Right atrium auricular region (tissue), 2 donors: ENCODE measurements at places on chromosomes 1 and 21.

GRCh38 chr1:205947024-205947423, 3.8 kb upstream of the SLC26A9 start:
- no peak for DNase-seq

DNA sequence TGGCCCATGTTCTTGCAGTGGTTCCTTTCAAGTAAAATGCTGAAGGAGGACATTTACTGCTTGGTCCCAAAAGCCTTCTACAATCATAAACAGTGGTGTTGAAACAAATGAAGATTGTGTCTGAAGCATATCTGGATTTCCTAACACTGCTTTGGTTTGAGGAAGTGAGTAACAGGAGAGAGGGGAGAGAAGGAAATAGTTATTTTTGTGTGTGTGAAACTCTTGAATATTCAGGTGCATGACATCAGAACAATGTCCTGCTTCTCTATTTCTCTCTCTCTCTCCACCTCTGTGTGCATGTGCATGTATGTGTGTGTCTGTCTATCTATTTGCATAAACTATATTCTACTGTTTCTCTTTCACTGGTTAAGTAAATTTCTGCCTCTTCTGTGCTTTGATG, 61.4 kb upstream of the TNFSF18 start:
- no peak for DNase-seq

GRCh38 chr21:43893536-43894205, 28.6 kb downstream of the AGPAT3 start:
- no peak for DNase-seq

GRCh38 chr1:47390843-47391242, 25.2 kb upstream of the FOXE3 start:
- DNase-seq, result no peak

DNA sequence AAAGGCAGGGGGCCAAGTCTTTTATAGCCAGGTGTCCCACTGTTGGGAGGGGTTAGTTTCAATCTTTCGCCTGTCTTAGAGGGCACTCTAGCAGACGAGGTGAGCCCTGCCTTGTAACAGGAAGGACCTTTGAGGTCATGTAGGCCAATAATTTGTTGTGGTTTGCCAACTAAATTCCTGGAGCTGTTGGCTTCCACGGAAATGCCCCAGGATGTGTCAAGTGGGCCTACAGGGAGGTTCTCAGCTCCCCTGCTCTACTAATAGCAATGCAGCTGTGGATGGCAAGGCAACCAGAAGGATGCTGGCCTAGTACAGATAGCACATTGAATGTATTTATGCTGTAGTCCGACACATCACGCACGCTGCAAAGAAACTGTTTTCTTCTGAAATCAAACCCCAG, 22.3 kb upstream of the CASQ2 start:
- no peak for DNase-seq

GRCh38 chr1:84686223-84686622, 4.0 kb downstream of the SSX2IP start:
- no peak for DNase-seq

DNA sequence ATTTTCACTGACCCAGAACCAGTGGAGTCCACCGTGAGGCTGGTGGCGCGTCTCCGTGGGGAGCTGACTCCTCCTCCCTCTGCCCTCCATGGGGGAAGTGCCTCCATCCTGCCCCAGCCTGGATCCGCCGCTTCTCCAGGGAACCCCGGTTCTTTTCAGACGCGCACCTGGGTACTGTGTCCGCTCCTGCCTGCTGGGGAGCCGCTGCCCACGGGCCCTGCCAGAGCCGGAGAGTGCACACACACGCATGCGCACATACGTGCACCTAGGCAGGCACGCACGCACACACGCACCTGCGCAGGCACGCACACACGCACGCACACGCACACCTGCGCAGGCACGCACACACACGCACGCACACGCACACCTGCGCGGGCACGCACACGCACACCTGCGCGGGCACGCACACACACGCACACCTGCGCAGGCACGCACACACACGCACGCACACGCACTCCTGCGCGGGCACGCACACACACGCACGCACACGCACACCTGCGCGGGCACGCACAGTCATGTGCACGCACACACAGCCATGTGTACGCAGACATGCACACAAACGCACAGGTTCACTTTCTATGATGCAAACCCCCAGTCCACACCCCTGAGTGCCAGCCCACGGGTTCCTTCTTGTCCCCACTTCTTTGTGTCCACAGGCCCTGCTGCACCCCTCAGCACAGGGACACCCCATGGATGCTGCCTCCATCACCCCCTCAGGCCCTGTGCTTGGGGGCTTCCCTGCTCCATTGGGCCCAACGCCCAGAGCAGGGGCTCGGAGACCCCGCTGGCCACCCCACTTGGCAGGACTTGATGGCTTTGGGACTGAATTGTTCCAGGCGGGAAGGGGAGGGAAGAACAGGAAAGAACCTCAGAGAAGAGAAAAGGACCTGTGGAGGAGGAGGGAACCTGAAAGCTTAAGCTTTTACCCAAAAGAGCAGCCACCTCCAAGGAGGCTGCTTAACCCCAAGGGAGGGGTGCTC, 42.7 kb downstream of the MORN1 start:
- DNase-seq, result no peak

- DNase-seq, result no peak
These were observed 99.0 kb upstream of the RAB4A start for GRCh38 chr1:229171934-229172333.

DNA sequence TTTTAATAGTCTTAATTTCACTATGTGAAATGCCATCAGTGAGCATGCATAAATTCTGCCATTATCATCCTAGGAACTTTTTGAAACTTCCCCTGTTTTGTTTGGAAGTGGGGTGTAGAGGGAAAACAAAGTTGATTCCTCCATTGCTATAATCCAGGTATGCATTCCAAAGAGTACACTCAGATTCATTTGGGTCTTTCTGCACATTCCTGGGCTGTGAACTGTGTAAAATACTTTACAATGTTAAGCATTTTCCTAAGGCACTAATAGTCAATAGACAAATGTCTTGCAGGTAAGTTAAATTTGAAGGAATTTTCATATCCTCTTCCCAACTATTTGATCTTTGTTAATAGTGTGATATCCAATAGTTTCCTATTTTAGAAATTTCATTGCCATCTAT, 36.2 kb downstream of the SGIP1 start:
- no peak for DNase-seq
